ENCODE measurements at places on chromosomes 2 and 18. TPM values are rescaled to one million over a fixed set of nuclear protein-coding genes. Genes with fewer than 3 reads are reported as not detected.

The CDKL4 gene
- 13.4 TPM for total RNA-seq

The CHST10 gene
- total RNA-seq: 44.5 TPM

The PKDCC gene
- 13.4 TPM for total RNA-seq

The LBX2 gene
- total RNA-seq: not detected

The HOXD1 gene
- total RNA-seq: not detected

The INHBB gene
- 11.3 TPM for total RNA-seq

The ASXL3 gene
- 74.5 TPM for total RNA-seq

The POTEI gene
- 1.2 TPM for total RNA-seq

The KCNK3 gene
- 10.1 TPM for total RNA-seq

The GNLY gene
- total RNA-seq: not detected

The CHRND gene
- 0.23 TPM for total RNA-seq

The GCC2 gene
- 49.1 TPM for total RNA-seq

The TNFAIP6 gene
- 1.2 TPM for total RNA-seq

Data from diencephalon (tissue), 1 donor.